ENCODE measurements at places on chromosomes 13 and 19. TPM values are rescaled to one million over a fixed set of nuclear protein-coding genes. Genes with fewer than 3 reads are reported as not detected.

Gene PRRG2
- 1.0 TPM for total RNA-seq

Gene SIGLEC10
- 0.45 TPM for total RNA-seq

DNA sequence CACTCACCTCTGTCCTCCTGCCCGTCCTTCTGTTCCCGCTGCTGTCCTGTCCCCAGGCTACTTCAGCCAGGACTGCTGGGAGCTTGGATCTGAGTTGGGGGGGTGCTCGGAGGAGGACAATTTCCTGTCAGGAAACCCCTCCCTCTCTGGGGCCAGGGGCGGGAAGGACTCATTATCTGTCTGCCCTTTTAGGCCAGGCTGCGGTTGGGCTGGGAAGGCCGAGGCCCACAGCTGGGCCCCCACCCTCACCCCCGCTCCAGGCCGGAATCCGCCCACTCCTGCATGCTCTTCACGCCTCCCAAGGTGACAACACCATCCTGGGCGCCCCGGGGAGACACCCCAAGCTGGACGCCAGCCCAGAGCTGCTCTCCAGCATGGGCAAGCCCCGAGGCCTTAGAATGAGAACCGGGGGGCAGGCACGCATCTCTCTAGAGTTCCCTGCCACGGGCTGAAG is at the start of gene EXOC3L2:
EXOC3L2 (minus strand) TSS at position 74 of the 454 bp plus-strand sequence. CDS start 6,362 bp downstream, outside the sequence.
- no peak for DNase-seq
- no peak within 1 kb of the TSS for H3K4me3 ChIP-seq
- peaks cover 20% of the 10 kb centered on the region for H3K27me3 ChIP-seq
- H3K36me3 ChIP-seq = no peaks in the 10 kb centered on the region

Gene MEDAG
- 0.08 TPM for total RNA-seq

DNA sequence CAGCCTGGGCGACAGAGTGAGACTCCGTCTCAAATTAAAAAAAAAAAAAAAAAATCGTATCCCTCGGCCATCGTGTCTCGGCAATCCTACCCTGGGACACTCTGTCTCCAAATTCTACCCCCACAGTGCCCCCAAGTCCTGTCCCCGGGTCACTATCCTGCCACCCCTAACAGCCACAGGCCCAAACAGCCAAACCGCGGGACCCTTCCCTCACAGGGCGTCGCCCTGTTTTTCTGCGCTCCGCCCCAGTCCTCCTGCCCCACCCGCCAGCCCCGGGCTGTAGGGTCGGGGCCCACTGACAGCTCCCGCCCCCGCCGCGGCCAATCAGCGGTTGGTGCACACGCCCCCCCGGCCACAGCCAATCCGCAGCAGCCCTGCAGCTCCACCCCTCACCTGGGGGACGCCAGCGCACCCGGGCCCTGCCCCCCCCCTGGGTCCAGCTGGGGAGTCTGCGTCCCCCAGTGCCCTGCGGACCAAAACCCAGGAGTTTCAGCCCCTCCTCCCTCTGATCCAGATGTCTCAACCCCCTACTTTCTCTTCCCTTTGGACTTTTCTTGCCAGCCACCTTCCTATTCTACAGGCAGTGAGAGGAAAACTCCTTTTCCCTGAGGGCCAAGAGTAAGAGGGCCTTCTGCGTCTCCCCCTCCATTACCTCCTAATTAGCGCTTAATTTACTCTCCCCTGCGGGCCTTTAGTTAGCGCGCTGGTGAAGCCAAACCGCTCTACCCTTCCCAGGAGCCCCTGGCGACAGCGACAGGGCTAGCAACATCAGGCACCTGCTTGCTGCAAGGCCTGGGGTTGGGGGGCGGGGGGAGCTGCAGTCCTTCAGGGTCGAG is 1.5 kb upstream of the BCAT2 start:
- DNase-seq = peak; percentile 71

Gene TMEM221
- total RNA-seq = not detected

Gene CGB8
- not detected for total RNA-seq
